Stimulated activated CD8-positive, alpha-beta memory T cell treated with anti-CD3 and anti-CD28 coated beads, Interleukin-12 subunit alpha, Interleukin-12 subunit beta, amount 100 ng/mL, for 1 hour (primary cell): ENCODE measurements at places on chromosomes 16 and 17.

DNA sequence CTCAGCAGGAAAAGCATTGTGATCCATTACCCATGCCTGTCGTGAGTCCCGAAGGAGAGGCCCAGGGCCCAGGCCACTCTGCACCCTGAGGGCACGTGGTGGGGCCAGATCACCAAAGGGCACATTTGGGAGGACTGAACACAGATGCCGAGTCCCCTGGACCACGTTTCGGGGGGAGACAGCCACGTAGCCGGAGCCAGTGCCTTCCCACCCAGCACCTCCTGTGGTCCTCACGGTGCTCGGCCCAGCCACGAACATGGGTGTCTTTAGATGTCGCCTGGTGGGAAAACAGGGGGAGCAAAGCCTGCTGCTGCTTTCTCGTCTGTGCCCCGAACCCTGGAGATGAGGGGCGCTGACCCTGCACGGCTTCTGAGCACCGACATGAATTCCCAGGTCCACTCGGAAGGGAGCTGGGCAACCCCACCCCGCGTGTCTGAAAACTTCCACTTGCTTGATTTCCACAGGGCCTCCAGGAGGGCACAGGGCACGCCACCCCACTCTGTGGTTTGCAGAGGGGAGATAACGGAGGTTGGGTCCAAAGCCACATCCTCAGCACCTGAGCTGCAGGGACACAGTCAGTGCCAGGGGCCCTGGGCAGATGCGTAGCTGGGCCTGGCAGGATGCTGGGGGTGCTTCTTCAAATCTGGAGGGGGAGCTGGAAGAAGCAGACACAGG is 14.4 kb downstream of the CBFA2T3 start:
- no peak for DNase-seq

DNA sequence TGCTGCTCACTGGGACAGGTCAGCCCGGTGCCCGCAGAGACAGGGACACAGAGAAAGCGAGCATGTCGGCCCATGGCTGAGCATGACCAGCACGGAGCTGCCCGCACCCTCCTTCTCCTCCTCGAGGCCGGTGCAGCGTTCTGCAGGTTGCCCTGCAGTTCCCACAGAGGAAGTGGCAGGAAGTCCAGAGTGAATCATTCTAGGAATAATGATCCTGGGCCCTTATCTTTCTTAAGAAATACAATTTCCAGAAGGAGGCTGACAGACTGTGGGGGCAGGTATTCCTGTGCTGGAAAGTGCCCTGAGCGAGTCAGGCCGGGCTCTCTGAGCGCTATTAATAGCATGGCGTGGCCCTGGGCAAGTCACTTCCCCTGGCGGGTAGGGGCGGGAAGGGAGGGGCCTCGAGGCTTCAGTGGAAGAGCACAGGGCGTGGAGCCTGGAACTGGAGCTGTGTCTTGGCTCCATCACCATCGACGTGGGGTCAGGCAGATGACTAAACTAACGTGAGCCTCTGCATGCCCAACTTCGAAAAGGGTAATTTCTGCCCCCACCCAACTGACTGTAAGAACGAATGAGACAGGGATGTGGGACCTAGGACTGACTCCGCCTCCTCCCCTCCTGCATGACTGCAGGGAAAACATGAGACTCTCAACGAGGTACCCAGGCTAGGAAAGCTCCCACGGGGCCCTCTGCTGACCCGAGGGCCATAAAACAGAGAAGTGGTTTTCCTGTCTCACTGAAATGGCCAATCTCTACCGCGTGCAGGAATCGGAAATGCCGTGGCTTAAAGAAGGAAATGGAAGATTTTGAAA is 9.8 kb downstream of the TMEM204 start:
- DNase-seq = no peak

- DNase-seq = no peak
Observed at GRCh38 chr17:41067281-41067680, 1.6 kb upstream of the KRTAP2-4 start.

DNA sequence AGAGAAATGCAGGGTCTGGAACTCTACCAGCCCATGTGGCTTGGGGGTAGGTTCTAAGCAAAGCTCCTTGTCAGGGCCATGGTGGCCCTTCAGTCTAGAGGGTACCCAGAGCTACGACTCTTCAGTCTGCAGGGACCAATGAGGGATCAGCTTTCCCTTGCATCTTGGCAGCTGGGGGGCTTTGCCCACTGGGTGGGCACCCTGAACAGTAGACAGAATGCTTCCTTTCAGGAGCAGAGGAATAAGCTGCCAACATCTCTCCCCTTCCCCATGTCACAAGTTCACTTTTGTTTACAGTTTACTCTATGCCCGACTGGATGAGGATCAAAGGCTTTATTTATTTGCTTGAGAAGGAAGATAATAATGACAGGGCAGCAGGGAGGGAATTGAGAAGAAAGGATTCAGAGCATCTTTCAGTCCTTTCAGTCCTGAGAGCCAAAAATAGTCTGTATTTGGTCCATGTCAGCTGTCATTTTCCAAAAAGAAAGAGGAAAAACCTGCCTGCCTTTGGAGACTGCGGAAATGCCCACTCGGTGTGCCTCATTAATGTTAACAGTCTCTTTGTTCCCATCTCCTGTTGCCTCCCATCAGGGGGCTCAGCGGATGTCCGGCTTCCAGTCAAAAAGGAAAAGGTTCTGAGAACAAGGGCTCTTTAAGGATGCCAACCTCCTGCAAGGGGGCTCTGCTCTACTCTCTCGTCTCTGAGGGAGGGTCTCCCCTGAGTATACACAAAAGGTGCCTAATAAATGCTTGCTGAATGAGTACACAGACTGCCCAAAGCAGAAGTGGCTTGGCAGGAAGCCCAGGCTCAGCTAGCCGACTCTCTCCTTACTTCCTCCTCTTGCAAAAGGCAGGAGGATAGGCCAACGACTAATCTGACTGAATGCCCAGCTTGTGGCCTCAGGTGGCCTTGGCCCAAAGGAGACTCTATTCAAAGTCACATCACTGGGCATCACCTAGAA is 17.1 kb downstream of the TRAF4 start:
- no peak for DNase-seq

DNA sequence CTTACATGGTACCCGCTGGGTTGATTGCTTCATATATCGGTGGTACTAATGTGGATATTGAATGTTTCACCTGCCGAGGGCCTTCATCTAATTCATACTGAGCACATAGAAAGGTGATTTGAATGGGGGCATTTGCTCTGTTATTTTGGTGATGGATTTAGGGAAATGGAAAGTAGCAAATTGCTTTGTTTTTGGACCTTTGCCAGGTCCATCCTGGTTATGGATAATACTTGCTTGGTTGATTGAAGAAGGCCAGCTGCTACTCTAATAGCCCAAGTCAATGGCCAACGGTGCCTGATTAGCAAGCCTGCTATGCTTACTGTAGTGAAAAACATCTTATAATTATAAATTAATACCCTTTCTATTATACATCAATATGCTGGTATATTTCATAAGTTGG is 253.6 kb downstream of the CDH13 start:
- DNase-seq = no peak

DNA sequence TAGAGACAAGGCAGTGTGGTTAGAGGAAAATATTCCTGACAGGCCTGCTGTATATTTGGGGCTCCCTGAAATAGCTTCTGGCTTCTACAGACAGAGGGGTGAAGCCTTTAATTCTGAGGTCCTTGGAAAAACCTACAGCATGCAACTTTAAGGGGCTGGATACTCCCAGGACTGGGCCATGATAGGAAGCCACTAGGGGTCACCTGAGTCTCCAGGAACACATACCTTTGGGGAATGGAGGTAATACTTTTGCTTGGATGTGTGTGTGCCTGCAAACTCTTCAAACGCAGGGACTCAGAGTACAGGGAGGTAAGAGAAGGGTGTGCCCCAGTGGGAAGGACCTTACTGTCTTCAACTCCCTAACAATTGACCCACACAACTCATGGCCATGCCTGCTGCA is 4.1 kb downstream of the ASIC2 start:
- no peak for DNase-seq

DNA sequence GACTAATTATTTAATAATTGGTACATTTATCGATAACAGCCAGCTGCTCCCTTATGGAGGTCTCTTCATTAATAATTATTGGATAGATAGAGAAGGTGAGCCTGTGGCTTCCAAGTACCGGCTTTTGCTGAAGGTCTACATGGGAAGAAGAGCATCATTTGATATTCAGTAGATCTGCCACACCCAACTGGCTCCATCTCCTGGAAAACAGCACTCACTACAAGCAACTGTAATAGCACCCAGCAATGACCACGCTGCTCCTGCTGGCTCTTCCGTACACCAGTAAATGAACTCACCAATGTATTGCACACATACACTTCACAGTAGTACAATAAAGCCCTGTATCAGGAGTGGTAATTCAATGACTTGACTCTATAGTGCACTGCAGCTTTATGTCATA is 19.5 kb downstream of the MARVELD3 start:
- no peak for DNase-seq

DNA sequence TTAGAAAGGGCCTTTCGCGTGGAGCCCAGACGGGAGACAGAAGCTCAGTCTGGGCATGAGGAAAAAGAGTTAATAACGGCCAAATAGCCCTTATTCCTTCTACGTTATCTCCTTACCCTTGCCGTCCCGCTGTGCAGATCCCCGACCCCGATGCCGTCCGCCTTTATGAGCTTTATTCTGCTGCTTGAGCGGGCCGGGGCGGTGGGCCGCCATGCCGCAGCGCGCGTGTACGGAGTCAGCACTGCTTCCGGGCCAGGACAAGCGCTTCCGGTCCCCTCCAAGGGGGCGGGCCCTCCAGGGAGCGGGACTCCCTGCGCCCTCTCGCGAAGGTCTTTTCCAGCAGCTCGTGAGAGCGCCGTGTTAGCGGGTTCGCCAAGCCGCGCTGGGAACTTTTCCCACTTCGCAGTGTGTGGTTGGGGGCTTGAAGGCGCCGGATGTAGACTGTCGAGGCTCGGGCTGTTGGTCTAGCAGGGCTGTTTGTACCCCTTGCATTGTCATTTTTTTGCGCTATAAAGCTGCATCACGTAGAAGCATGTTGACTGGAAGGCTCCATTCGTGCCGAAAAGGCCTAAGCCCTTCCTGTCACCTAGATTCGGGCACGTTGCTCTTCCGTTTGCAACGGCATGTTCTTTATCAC is at the start of gene TSR1:
TSS of gene TSR1 (minus strand) at position 243 of the 637 bp plus-strand sequence. CDS start at position 213, 30 bp downstream.
- DNase-seq = peak; percentile 80

- DNase-seq = no peak
Observed at GRCh38 chr16:22282254-22282892, 14.8 kb upstream of the POLR3E start.

DNA sequence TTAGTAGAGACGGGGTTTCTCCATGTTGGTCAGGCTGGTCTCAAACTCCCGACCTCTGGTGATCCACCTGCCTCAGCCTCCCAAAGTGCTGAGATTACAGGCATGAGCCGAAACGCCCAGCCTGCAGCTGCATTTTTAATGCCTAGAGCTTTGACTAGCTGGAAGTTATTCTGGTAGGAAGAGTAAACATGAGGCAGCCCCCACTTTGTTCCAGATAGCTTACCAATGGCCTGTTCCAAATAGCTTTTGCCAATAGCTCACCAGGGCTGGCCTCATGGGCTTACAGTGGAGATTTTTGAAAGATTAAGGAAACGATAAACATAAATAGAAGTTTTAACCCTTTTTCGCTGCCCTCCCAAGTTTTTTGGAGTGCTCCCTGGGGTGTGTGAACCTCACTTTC is 9.8 kb downstream of the TRPV2 start:
- DNase-seq = no peak

GRCh38 chr17:41635121-41636097 is 11.0 kb upstream of the KRT17 start:
- no peak for DNase-seq

GRCh38 chr17:60354223-60354622 is 37.7 kb downstream of the USP32 start:
- DNase-seq = no peak

DNA sequence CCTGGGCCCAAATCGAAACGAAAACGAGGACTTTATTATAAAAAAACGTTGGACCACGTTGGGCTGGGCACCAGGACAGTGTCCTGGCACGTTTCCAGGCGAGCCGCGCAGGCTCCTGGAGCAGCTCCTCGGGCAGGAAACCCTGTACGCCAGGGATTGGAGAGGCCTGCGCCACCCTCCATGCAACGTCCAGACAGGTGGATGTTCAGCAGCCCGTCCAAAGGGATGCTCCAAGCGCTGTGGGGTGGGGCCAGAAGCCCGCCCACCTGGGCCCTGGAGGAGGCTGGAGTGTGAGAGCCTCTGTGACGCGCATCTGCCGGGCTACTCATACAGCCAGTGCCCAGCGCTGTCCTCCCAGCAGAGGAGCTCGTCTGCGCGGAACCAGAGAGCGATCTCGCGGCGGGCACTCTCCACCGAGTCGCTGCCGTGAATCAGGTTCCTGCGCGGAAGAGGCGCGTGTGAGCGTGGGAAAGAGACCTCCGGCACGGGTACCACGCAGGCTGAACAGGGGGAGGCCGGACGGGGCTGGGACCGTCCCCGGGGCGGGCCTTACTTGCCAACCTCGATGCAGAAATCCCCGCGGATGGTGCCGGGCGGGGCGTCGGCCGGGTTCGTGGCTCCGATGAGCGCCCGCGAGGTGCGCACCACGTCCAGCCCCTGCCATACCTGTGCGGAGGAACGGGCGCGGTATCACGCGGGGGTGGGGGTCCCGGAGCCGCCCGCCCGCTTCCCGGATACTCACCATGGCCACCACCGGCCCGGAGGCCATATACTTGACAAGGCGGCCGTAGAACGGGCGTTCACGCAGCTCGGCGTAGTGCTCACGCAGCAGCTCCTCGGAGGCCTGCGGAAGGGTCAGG is 785 bp downstream of the NME3 start:
- DNase-seq = no peak

- DNase-seq = peak; percentile 20
Observed at GRCh38 chr17:42050393-42051012, at the start of gene C17orf113. TSS of gene C17orf113 (minus strand) at chr17:42050601. CDS start at chr17:42043376, 7,225 bp downstream.

DNA sequence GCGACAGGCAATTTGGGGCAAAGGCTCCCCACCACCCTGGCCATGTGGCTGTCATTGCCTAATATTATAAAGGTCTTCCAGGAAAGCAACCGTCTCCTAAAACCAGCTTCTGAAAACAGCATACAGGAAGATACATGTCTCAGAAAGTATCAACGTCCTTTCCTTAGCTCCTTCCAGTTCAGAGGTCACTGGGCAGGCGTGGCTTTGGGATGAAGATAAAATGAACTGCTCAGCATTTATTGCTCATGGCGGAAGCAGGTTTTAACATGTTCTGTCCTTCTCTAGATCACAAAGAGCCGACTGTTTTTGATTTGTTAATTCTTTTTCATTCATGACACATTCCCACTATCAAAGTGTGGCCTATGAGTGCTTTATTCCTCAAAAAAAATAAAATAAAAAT is 8.0 kb downstream of the CFAP20 start:
- DNase-seq = no peak

- DNase-seq = peak; percentile 37
Observed at GRCh38 chr17:75872434-75873351, 5.7 kb downstream of the TRIM47 start.

DNA sequence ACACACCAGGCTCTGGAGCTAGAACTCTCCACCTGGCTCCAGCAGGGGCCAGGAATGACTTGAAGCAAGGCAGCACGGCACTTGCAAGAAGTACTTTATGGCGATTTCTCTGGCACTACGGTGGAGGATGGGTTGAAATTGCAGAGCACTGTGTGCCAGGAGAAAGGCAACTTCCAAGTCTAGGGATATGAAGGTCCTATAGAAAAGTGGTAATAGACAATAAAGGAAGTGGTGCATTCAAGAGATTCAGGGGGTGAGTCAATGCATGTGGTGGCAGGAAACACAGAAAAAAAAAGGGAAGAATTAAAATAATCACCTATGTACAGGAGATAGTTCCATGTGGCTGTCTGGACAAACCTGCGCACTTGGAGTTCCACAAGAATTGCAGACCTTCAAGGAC is 240.3 kb upstream of the DYNLRB2 start:
- DNase-seq = no peak

GRCh38 chr17:27319541-27320221 is 25.8 kb downstream of the WSB1 start:
- DNase-seq = no peak

GRCh38 chr16:56684256-56684925 is 2.1 kb downstream of the MT1X start:
- DNase-seq = no peak
